HS-27A (cell line): ENCODE measurements at places on chromosomes 11 and 22.

DNA sequence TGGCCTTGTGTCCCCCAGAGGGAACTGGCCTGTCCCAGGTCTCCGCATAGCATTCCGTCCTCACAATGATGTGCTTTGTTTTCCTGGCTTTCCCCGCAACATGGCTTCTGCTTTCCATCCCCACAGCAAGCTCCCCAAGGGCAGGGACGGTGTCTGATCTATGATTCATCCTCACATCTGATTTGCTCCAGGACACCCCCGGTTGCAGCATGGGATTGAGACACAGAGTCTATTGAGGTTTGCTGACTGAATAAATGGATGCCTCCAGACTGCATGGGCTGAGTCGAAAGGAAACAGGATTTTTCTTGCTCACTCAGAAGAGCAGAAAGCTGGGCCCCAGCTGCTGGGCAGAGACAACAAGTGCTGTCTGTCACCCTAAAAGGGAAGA lies 40.2 kb downstream of the LMO1 start:
- no peak for DNase-seq

GRCh38 chr11:57368106-57368844 lies 12.7 kb downstream of the PRG3 start:
- no peak for DNase-seq

DNA sequence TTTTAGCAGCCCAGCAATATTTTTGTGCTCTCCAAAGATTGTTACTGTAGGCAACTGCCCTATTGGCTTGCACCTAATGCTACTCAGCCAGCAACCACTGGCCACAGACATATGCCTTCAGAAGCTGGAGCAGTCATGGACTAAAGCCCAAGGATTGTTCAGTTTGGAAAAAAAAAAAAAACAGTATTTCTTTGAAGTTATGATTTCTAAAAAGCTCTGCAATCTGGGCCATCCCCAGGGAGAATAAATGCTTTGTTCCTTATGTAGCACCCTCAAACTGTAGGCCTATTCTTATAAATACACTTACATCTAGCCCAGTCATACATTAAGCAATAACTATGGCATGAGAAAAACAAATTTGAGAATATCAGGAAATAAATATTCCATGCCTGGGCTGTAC lies 2190.5 kb upstream of the RAG2 start:
- DNase-seq, result no peak

DNA sequence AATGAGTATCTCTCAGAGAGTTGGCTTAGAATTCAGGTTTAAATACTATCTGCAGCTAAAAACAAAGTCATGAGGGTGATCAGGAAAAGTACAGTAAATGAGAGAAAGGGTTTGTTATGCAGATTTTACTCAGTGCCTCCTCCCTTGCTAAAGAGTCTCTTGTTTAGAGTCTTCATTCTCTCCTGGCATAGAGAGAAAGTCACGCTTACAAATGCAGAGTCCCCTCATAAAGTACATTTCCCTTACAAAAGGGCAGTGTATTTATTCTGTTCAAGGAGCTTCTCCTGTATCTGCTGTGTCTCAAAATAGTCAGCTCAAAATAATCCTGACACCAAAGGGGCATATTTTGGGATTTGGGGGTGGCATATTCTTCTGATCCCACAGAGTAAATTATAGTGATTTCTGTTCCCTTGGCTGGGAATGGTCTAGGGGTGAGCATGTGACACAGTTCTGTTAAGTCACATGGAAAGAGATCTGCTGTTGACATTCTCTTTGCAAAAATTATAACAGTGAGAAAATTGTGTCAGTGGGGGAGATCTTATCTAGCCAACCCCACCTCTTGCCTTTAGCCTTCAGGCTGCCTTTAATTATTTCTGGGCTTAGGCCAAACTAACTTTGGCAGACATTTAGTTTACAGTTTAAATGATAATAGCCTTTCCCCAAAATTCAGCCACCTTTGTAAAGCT lies 102.9 kb downstream of the MTNR1B start:
- no peak for DNase-seq

DNA sequence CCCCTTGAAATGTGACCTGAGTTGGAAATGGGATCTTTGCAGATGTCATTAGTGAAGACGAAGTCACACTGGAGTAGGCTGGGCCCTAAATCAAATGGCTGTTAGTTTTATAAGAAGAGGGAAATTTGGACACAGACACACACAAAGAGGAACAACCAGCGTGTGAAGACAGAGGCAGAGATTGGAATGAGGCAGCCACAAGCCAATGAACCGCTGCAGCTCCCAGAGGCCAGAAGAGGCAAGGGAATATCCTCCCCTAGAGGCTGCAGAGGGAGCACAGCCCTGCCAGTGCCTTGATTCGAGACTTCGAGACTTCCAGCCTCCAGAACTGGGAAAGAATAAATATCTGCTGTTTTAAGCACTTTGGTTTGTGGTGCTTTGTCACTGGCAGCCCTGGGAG lies 484.5 kb downstream of the MN1 start:
- no peak for DNase-seq

DNA sequence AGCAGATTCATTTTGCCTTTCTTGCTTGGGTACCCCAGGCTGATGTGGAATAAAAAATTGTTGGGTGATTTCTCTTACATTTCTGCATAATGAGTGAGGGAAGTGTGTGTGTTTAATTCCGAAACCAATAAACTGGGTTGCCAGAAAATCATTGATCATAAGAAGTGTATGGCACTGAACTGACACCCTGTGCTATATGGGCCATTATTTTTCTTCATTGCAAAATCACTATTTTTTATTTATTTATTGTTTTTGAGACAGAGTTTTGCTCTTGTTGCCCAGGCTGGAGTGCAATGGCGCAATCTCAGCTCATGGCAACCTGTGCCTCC lies 14.6 kb upstream of the HIKESHI start:
- no peak for DNase-seq

DNA sequence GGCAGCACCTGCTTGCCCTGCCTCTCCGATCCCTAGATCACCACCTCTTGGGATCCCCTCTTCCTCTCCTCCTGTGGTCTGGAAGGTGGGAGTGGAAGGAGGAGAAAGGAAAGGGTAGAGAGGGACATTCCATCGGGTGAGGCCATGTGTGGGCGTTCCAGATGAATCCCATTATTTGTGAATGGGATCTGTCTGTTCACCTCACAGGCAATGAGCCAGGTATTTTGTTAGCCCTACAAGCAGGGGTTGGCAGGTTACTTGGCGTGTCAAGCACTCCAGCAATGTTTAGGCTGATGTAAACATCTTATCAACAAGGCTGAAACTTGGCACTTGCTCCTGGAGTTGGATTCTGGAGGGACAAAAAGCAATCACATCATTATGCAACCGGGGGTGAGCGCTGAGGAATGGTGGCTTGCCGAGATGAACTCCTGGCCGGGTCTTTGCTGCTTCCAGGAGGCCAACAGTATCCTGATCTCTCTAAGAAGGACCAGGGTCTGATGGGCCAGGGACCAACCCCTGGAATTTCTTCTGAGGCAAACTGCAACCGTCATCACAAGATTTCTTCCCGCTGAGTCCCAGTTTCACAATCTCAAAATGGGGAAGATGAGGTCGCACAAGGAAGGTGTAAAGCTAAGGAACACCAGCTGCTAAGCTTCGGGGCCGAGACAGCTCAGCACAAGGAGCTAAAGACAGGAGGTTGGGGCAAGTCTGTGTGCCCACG lies 7.8 kb downstream of the ADAMTS8 start:
- DNase-seq, result no peak

GRCh38 chr22:42684462-42685195 lies 35.4 kb upstream of the CYB5R3 start:
- no peak for DNase-seq

GRCh38 chr11:85495918-85496317 lies 131.2 kb downstream of the DLG2 start:
- no peak for DNase-seq

GRCh38 chr11:46002189-46002588 lies 79.7 kb downstream of the LARGE2 start:
- DNase-seq, result no peak
